ENCODE measurements at places on chromosomes 11 and 22.

DNA sequence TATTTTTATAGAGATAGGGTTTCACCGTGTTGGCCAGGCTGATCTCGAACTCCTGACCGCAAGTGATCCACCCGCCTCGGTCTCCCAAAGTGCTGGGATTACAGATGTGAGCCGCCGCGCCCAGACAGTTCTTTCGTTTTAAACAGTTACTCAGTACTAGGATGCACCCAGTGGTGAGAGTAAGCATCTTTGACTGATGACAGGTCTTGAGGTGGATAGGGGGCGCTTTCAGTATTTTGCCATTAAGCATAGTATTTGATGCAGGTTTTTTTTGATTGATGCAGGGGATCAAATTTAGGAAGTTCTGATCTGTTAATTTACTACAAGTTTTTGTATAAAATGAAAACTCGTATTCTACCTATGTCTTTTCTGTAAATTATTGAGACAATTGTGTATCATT, 13.2 kb upstream of the TRIM34 start:
- no peak for DNase-seq

- no peak for DNase-seq
Measured at GRCh38 chr11:60772666-60773065, 12.5 kb upstream of the MS4A10 start.

GRCh38 chr11:126303623-126304456, at the start of gene DCPS:
DCPS (plus strand) TSS chr11:126304060; CDS start chr11:126304081, 21 bp downstream.
- DNase-seq, result peak; percentile 89

DNA sequence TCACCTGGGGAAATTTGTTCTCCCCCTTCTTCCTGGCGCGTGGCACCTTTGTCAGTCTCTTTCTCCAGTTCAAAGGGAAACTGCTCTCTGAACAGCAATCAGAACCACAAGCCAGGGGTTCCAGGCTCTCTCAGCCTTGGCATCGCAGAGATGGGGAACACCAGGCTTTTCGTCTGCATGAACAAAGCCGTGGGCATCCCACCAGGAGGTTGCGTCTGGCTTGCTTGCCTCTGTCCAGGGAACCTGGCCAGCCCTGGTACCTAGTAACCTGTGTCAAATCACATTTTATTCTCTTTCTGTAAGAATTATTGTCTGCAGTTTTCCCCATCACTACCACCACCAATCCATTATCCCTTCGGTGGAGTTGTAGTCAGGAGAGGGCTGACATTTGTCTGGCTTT, 107.0 kb downstream of the WNT7B start:
- DNase-seq, result no peak

DNA sequence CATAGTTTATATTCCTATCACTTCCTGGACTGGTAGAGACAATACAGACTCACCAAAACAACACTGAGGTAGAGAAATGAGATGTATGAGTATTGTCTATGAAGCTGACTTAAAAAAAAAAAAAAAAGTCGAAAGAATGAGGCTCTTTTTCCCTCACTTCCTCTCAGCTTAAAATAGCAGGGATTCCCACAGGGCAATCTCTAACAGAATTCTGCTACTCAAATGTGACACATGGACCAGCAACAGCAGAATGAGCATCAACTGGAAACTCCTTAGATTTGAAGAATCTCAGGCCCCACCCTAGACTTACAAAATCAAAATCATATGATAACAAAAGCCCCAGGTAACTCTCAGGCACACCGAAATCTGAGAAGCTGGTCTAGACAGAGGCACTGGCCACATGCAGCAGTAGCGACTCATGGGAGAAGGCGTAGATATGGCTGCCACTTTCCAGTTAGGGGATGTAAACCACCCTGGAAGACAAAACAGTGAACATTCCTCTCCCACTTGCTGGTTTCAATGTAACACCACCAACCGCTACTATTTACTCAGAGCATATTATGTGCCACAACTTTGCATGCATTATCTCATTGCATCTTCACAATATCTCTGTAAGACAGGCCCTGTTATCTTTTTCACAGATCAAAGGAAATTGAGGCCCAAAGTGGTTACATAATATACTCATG, 128.0 kb downstream of the RBFOX2 start:
- DNase-seq, result no peak

GRCh38 chr11:96084610-96085318, 160.9 kb upstream of the MTMR2 start:
- DNase-seq, result no peak

GRCh38 chr11:18115360-18116127, 9.7 kb upstream of the SAAL1 start:
- DNase-seq, result peak; percentile 75

GRCh38 chr22:23068096-23068831, 2.1 kb upstream of the GNAZ start:
- DNase-seq, result peak; percentile 18

GRCh38 chr22:46224044-46224897, 25.8 kb downstream of the CDPF1 start:
- no peak for DNase-seq

DNA sequence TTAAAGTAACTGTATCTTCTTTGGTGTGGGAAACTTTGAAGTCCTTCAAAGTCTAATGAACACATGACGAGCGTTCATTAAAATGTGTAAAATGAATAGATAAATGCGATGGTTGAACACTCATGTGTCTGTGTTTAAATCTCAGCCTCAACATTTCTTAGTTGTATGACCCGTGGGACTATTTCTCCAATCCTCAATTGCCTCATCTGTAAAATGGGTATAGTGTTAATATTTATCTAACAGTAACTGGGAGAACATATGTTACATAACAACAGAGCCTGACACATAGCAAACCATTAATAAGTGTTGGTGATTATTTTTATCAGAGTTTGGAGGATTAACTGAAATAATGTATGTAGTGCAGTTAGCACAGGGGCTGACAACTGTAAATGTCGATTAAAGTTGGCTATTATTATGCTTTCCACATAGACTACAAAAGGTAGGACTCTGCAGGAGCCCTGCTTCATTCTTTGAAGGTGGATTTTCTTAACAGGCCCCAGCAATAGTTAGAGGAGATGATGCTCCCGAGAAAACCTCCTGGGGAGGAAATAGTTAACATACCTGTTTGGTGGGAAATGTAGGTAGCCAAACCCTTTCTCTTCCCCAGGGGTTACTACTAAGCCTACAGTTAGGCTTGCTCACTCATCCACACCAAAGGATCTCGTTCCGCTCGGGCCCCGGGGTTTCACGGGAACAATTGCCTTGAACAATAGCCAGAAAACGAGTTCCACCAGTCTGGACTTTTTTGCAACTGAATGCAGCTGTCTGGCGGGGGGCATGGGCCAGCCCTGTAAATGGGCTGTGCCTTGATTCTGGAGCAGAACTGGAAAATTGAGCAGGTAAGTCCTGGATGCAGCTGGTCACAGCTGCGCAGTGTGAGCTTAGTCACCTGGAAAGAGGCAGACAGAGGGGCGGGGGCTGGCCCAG, 133.4 kb downstream of the DBX1 start:
- no peak for DNase-seq

DNA sequence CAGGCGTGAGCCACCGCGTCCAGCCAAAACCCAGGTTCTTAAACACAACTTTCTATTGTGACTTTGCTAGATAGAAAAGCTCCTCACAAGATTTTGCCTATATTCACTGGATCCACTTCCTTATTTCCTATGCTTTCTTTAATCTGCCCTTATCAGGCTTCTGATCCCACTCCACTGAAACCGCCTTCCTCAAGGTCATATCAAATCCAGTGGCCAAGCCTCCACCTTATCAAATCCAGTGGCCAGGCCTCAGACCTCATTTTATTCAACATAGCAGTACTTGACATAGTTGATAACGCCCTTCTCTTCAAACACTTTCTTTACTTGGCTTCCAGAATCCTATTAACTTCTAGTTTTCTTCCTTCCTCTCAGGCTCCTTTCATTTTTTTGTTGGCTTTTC, 29.5 kb downstream of the DIXDC1 start:
- DNase-seq, result no peak

- DNase-seq, result no peak
Measured at GRCh38 chr11:63491636-63492372, 837 bp upstream of the PLAAT5 start.

GRCh38 chr22:32103658-32104315, 55.3 kb downstream of the C22orf42 start:
- DNase-seq, result no peak

GRCh38 chr11:130571519-130571918, 123.1 kb downstream of the ADAMTS15 start:
- DNase-seq, result no peak

- no peak for DNase-seq
Measured at GRCh38 chr11:60389279-60389910, 6.9 kb upstream of the MS4A14 start.

- no peak for DNase-seq
Measured at GRCh38 chr11:73553266-73553665, 44.6 kb downstream of the FAM168A start.

GRCh38 chr22:27490080-27490479, 311.5 kb downstream of the MN1 start:
- DNase-seq, result no peak

DNA sequence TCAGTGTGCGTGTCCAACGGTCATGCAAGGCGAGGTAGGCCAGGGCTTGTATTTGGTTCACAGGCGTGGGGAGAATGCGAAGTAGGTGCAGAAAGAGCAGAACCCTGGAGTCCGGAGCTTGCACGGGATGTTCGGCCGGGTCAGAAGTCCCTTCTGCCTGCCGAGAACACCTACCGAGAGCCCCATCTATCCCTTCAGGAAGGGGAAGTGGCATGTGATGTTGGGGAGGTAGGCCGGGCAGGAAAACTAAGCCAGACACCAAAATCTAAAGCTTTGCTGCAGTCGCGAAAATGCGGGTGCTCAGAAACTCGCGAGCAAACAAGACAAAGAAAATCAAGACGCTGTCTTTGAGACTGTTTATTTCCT, 435 bp upstream of the TAF6L start:
- DNase-seq, result peak; percentile 47

GRCh38 chr22:30889268-30889995, 79.1 kb downstream of the MORC2 start:
- DNase-seq, result no peak

GRCh38 chr11:19800714-19801519, 88.3 kb downstream of the NAV2 start:
- no peak for DNase-seq

GRCh38 chr11:67694875-67695555, 20.6 kb upstream of the ALDH3B2 start:
- DNase-seq, result no peak

DNA sequence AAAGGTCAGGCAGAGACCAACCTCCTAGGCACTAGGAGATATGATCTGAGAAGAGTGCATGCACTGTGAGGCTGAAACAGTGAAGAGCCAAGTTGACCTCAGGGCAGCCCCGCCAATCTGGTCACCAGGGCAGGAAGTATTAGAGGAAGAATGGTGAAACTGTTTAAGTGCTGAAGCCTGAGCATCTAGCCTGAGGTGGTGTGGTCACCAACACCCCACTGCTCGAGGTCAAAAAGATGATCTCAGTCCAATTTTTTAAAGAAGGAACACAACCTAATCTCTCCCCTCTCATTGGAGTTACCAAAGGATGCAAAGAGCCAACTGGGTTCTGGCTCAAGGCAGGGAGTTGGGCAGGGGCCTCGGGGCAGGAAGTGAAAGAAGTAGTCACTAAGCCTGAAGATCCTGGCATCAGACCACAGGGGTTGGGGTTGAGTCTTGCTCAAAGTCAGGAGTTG, 4.0 kb downstream of the APBB1 start:
- DNase-seq, result peak; percentile 47

DNA sequence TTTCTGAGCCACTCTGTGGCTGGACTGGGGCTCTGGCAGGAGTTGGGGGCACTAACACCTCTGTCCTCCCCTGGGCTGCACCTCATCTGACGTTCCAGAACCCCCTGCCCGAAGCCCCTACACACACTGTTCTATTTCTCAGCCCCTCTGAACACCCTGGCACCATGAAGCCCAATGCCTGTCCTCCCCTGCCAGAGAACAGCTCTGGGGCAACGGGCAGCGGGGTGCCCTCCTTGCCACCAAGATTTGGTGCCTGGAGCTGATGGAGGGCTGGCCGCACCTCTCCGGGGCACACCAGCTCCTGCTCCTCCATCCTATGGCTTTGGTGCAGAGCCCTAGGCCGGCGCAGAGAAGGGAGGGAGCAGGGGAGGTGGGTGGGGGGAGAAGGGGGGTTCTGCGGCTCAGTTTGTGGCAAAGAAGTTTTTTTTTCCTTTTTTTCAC, 16.3 kb downstream of the DUSP8 start:
- no peak for DNase-seq

DNA sequence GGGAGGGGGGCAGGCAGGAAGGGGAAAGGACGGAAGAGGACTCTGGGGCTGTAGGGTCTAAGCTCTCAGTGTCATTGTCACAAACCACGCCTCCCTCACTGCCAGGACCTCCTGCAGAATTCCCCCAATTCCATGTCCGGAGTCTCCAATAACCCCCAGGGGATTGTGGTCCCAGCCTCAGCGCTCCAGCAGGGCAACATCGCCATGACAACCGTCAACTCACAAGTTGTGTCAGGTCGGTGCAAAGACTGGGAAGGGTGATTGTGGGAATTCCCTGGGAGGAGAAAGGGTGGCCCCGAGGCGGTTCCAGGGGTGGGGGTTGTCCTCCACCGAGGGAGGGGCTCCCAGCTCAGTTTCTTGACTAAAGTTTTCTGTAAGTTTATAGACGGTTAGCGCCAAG, 86.0 kb downstream of the FEZ1 start:
- no peak for DNase-seq

All from activated naive CD4-positive, alpha-beta T cell treated with anti-CD3 and anti-CD28 coated beads, Interleukin-2, amount 10 ng/mL, durations not matched to agents 7 days and 5 days (primary cell).